ENCODE measurements at places on chromosomes 11 and 22. TPM values are rescaled to one million over a fixed set of nuclear protein-coding genes. Genes with fewer than 3 reads are reported as not detected.

SLC5A12 gene
- not detected for total RNA-seq

GRCh38 chr11:78094250-78094649, 14.6 kb upstream of the NDUFC2 start:
- no peak for DNase-seq

- no peak for DNase-seq
Observed at GRCh38 chr11:469684-470560, 19.8 kb downstream of the PTDSS2 start.

- peak; percentile 86 for DNase-seq
Observed at GRCh38 chr11:45180179-45180847, 33.9 kb downstream of the PRDM11 start.

- no peak for DNase-seq
Observed at GRCh38 chr11:61356706-61357105, 5.0 kb downstream of the CYB561A3 start.

IL10RA gene
- 5.9 TPM for total RNA-seq

HEPACAM gene
- total RNA-seq: 0.21 TPM

CRYBB3 gene
- not detected for total RNA-seq

GRCh38 chr11:838441-839279, 3.7 kb downstream of the POLR2L start:
- peak; percentile 71 for DNase-seq

HTR3A gene
- not detected for total RNA-seq

- DNase-seq: no peak
Observed at GRCh38 chr11:75333807-75334140, 17.7 kb downstream of the ARRB1 start.

DNA sequence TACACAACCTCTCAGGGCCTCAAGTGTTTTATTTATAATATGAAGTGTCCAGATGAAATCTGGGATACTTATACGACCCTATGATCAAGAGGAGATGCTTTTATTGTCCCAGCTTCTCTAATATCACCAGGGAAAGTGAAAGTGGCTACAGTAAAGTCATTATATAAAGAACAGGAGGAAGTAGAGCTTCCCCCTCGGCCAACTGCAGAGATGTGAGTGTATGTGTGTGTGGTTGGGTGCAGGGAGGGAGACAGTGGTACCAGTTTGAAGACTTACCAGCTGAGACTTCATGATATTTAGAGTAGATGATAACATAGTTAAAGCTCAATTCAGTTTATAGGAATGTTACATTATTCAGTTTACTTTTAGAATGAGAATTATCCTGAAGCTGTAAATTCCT, 373.6 kb upstream of the DDI1 start:
- no peak for DNase-seq

GRCh38 chr22:24102366-24103200, 78.7 kb upstream of the SUSD2 start:
- DNase-seq: no peak

DNA sequence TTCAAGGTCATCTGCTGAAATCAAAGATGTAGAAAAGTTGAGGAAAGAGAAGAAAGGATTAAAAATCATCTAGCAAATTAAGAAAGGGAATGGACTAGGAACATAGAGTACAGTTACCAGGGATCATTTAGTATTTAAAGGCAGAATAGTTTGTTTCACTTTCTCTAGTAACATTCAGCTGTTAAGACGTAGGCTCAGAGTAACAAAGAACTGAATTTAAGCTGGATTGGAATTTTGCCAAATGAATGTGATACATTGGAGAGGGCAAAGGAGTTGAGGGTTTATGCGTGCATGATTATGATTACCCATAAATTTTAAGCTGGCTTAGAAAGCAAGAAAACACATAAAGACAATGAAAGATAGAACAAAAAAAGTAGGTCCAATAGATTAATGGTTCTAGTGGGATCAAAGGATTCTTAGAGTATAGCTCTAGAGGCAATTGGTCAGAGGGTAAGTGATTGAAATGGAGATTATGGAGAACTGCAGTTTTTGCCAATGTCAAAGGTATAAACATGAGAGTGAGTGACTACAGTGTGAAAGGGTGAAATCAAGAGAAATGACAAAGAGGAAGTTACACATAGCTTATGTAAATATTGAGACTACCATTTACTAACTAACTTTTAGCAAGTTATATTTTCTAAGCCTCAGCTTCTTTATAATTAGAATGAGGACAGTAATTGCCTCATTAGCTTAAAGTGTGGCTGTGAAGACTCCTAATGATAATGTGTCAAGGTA, 190.0 kb downstream of the GRIA4 start:
- DNase-seq: peak; percentile 29

VSIG2 gene
- not detected for total RNA-seq

- no peak for DNase-seq
Observed at GRCh38 chr22:19109198-19110063, 12.8 kb downstream of the DGCR2 start.

MS4A6E gene
- not detected for total RNA-seq

DNA sequence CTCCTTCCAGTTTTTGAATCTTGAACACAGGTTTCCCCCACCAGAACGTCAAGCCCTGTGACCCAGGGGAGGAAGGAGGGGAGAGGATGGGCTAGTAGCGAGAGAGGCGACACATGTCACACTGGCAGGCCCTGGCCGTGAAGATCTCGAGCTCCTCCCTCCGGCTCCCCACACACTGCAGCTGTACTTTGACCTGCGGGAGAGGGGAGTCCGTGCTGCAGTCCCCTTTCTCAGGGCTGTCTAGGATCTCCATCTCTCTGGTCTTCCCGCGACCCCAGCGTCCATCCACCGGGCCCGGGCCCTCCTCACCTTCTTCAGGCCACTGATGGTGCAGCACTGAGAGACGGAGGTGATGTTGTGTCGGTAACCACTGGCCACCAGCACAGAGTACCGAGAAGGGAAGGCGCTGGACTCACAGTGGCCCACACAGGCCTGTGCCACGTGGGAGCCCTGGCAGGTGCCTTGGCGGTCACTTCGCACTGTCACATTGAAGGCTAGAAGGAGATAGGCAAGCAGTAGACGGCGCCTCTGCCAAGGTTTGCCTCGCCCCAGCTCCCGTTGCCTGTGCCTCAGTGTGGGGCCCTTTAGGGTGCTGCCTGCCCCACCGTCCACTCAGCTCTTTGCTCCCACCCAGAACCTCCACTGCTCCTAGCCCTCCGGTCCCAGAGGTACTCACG, 873 bp downstream of the GPHA2 start:
- DNase-seq: no peak

DNA sequence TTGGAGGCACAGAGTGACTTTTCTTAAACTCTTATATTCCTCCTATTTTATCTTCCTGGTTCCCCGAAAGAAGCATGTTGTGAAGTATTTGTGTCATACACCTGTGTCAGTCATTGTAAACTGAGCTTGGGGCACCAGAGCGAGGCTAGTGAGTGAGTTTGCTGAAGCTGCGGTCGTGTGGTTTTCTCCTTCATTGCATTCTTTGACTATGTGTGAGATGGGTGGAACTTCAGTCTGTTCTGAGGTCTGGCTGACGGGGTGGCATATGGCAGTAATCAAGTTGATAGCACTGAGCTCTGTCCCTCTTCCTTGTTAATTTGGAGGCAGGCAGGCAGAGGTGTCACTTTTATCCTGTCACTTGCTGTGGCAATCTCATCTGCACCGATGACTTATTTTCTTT, 4.2 kb downstream of the VPS26B start:
- DNase-seq: no peak

GRCh38 chr11:134646561-134646960, 234.5 kb upstream of the B3GAT1 start:
- no peak for DNase-seq

USP35 gene
- total RNA-seq: 8.2 TPM

LUZP2 gene
- total RNA-seq: 3.6 TPM

DNA sequence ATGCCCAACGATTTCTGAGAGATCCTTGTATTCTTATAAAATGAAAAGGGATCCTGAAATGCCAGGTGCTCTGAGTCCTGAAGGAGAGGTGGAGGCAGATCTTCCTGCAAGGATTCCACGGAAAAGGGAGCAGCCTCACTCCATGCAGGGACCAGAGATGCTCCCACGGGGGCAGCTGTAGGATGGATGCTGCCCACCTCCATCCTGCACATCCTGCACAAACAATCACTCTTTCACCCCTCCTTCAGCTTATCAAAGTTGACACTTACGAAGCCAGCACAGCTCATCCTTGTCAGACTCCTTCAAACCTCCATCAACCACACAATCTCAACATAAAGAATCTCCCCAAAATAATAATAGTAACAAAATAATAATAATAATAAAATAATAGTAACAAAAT, 119.1 kb downstream of the GGTLC2 start:
- no peak for DNase-seq

FAM180B gene
- 1.4 TPM for total RNA-seq

GRCh38 chr11:88827018-88827676, 238.6 kb downstream of the GRM5 start:
- no peak for DNase-seq

DNA sequence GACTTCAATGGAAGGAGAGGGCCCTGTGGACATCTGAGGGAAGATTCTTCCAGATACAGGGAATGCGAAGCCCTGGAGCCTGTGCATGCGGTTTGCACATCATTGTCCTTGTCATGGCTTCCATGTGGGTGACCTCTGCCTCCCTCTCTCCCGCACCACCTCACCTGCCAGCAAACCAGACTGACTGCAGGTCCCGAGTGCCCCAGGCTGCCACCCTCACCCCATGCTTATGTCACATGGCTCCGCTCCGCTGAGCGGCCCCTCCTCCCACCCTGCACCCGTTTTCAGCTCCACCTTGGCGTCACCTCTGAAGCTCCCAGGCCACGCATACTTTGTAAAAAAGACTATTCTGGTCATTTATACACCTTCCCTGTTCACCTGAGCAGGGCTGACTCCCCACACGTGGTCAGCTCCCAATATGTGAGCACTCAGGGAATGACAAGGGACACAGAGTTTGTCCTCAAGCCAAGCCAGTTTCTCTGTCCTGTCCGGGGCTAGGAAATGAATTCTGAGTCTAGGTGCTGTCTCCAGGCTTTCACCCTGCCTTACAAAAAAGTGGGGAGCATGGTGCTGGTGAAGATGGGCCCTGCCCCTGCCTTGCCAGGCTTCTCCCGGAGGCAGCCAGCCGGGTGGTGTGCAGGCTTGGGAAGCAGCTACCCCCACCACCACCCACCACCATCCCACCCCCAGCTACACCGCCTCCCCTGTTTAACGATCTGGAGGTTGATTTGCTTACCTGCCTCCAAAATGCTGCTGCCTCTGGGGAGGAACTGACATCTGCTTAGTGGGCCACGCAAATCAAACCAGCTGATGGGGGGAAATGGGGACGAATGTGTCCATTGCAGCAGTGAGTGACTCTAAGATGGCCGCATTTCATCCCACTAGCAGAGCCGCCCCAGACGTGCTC, 32.7 kb downstream of the FAM83F start:
- no peak for DNase-seq

DNA sequence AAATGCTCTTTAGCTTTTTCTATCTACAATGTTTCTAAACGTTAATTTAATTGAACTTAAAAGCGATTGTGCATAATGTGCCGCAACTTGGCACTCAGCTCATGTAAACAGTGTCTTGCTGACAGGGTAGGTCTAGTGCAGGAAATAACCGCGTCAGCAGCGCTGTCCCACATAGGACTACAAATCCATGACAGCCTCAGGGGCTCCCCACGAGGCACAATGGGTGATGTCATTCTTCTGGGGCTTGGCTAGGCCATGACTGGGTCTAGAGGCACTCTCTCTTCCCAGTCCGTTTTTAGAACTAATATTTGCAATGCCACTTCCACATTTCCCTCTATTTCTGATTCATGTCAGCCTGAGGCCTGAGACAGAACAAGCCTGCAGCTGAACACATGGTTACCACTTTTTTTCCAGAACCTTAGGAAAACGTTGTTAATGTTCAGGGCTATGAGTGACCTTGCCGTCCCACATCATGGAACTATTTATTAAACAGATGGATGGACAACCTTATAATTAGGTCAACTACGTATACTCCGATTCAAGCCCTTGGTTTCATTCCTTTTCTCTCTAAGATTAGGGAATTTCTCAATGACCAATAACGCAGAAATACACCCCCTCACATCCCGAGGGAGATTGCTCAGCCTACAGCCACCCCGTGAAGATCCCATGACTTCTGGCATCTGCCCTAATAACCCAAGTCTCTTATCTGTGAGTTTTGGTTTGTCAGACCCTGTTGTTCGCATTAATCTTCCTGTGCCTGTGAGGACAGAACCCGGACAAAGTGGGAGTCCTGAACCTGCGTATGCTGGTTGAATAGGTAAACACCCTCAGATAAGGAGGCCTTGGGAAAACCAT, 19.4 kb upstream of the SNX32 start:
- peak; percentile 17 for DNase-seq

DNA sequence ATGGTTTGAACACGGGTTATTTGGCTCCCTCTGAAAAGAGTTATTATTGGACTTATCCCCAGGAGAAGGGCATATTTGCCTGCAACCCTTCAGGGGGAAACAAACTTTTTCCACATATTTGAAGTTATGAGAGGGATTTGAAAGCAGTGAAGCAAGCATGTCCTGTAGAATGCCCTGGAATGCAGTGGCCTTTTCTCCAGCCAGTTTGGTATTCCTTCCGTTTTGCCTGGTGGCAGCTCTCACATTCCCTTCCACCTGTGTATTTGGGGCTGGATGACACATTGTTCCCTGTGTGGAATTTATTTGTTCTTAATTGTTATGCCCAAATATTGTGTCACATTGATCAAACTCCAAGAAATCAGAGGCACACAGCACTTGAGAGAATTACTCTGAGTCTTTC, 59.0 kb downstream of the OSBP2 start:
- DNase-seq: no peak

DNA sequence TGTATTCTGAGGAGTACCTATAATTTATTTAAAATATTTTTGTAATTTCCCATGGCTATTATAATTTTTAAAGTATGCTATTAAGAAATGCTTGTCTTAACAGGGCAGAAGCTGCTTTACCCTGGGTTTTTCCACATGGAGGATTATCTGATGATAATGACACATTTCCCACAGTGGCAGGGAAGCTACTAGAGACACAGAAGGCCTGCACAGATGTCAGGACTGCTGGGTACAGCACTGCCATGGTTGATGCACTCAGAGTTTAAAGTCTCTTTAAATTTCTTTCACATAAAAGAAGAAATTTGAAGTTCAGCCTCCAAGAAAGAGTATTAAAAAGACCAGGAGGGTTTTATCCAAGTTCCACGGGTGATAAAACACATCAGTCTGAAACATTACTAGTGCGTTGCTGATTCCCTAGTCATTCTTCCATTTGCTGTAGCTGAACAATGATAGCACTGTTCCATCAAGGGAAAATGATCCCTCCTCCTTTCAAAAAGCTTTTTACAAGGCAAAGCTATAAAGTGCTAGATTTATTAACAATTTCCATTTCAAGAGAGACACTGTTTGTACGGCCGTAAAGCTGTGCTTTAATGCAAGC, 363.0 kb downstream of the CNTN5 start:
- DNase-seq: peak; percentile 27

CRYBA4 gene
- not detected for total RNA-seq

DNA sequence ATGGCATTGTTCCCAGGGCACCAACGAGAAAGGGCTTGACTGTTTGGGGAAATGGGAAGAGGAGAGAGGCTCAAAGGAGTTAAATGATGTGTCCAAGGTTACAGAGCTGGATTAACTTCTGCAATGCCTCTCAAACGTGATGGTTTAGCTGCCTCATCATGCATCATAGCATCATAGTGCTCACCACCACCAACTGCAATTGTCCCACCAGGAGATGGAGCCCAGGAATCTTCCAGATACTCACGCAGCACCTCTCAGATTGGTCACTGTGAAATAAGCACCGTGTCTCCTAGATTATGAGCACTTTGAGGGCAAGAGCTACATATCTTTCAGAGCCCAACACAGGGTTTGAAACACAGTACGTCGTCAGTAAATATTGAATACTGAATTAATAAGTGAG, 69.2 kb downstream of the PRSS23 start:
- DNase-seq: no peak
